ENCODE measurements at places on chromosomes 2 and 18. TPM values are rescaled to one million over a fixed set of nuclear protein-coding genes. Genes with fewer than 3 reads are reported as not detected.

GRCh38 chr2:112153501-112153900 lies 15.3 kb downstream of the FBLN7 start:
- DNase-seq: no peak

- no peak for DNase-seq
Measured at GRCh38 chr2:175399326-175399725, 217.8 kb upstream of the ATP5MC3 start.

The KCNIP3 gene
- polyA plus RNA-seq: 14.7 TPM

DNA sequence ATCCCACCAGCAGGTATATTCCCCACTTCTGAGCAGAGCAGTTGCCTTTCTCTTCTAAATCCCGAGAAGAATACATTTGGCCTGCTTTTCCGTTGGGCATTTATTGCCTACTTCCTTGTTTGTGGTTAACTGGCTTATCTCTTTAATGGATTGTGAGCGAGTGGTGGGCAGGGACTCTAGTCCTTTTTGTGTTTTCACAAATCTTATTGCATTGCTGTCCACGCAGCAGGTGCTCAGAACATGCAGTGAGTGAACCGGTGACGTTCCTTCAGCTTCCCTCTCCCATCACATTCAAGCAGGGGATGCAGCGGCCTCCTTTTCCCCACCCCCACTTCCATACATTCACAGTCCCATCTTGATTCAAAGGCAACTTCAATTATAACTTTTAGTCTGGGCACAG lies 28.9 kb upstream of the GAREM2 start:
- DNase-seq: no peak

- DNase-seq: no peak
Measured at GRCh38 chr2:115303-115702, 69.0 kb upstream of the FAM110C start.

- no peak for DNase-seq
Measured at GRCh38 chr2:675982-676646, 1.1 kb downstream of the TMEM18 start.

DNA sequence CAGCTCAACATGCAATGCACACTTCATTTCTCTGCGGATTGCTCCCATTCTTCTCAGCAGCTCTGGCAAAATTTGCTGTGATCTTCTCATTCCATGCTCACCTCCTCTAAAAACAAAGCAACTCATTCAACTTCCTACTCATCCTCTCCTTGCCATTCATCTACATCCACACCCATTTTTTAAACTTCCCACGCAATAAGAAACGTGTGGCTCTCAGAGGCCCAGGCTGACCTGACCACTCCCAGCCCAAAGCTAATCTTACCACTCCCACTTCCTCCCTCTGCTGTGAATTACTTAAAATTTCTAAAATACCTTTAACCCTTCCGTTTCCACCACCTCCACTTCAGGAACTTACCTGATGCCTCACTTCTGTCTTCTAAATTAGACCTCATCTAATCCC lies 15.2 kb downstream of the ABCB11 start:
- DNase-seq: no peak

DNA sequence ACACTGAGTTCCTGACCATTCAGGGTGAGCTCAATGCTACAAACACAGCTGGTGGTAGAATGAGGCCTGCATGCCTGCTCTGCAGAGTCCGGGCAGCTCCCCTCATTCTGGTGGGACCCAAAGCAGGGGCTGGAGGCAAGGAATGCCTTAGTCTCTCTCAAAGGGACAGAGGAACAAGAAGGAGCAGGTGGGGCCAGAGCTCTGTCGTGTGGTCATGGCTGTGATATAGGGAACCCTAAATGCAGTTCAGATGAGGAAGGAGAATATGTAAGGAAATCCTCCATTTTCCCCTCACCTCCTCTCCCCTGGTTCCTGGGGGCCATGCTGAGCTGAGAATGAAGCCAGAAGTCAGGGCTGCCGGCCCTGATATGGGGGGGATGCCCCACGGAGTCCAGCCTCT lies 334.3 kb downstream of the CYP26B1 start:
- no peak for DNase-seq

GRCh38 chr2:66488946-66489345 lies 54.0 kb downstream of the MEIS1 start:
- DNase-seq: no peak

The DPY30 gene
- polyA plus RNA-seq: 115 TPM

DNA sequence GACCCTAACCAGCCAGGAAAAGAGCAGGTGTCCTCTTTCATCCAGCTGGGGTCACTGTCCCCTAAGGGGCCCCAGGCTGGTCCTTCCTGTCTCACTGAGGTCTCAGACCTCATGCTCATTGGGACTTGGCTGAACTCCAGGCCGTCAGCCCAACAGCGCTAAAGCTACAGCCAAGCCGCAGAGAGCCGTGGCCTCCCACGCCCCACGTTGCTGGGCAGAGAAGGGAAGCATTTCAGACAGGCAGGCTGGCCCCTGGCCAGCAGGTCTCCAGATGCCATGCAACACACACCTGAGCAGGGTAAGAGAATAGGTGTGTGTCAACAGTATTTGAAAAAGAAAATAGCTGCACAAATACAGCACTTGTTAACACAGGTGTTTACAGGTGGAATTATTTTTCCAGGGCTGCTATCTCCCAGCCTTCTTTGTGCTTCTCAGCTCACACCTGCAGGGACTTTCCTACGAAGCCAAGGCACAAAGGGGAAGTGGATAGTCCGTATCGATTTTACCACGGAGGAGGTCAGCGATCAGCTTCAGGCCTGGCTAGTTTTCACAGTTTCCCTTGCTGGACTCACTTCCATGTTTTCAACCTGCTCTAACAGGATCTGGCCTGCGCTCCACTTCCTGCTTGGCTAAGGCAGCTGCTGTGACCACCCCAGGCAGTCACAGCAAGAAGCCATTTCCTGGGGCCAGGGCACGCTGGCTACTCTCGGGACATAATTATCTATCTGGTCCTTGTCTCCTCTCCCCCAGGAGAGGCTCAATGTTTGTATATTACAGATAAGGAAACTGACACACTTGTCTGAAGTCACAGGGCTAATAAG lies 156.1 kb upstream of the ID2 start:
- peak; percentile 47 for DNase-seq

The CTDP1 gene
- 11.3 TPM for polyA plus RNA-seq

The GRP gene
- 1.6 TPM for polyA plus RNA-seq

GRCh38 chr2:11656252-11656651 lies 13.7 kb downstream of the NTSR2 start:
- no peak for DNase-seq

The LONRF2 gene
- polyA plus RNA-seq: 2.6 TPM
